ENCODE measurements at places on chromosomes 3 and 15. TPM values are rescaled to one million over a fixed set of nuclear protein-coding genes. Genes with fewer than 3 reads are reported as not detected.

The OIP5 gene
- 11.9 TPM for polyA plus RNA-seq

The DTX3L gene
- polyA plus RNA-seq: 2.3 TPM

The C3orf62 gene
- polyA plus RNA-seq: 1.8 TPM

The DPPA2 gene
- polyA plus RNA-seq: not detected

The ROPN1 gene
- polyA plus RNA-seq: not detected

The ZPLD1 gene
- not detected for polyA plus RNA-seq

The RASL12 gene
- not detected for polyA plus RNA-seq

The GHSR gene
- not detected for polyA plus RNA-seq

DNA sequence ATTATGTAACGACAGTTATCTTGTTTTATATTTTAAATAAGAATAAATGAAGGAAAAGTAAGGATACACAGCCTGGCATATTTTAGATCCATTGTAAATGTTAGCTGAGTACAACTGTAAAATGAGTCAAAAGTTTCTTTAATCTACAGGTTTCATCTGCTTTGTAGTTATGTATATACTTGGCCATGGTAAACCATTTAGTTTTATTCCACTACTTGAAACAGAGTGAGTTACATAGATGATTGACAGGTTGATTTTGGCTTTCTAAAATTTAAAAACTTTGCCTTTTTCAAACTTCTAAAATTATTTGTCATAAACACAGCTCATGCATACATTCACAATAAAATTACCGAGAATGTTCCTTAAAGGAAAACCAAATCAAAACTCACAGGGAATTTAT is 371.2 kb downstream of the ROBO1 start:
- DNase-seq: no peak

GRCh38 chr15:70033529-70034140 is 64.1 kb downstream of the TLE3 start:
- no peak for DNase-seq

DNA sequence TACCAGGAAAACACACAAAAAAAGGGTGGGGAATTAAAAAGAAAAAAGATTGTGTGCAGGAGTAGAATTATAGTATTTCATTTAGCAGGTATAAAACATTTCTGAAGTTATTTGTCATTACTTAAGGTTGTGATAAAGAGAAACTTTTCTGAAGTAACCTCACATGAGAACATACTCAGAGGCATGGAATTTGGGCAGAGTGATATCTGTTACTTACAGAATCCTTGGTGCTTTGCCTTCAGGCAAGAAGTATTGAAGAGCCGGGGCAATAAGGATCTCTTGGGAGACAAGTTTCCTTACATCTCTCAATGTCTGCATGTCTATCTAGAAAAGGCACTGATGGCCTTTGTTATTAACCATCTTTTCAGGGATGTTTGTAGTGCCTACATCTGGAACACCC is 179.7 kb upstream of the ROBO1 start:
- DNase-seq: no peak

GRCh38 chr3:168417016-168417415 is 321.3 kb upstream of the GOLIM4 start:
- no peak for DNase-seq

GRCh38 chr15:98025237-98025636 is 64.7 kb downstream of the ARRDC4 start:
- peak; percentile 93 for DNase-seq

DNA sequence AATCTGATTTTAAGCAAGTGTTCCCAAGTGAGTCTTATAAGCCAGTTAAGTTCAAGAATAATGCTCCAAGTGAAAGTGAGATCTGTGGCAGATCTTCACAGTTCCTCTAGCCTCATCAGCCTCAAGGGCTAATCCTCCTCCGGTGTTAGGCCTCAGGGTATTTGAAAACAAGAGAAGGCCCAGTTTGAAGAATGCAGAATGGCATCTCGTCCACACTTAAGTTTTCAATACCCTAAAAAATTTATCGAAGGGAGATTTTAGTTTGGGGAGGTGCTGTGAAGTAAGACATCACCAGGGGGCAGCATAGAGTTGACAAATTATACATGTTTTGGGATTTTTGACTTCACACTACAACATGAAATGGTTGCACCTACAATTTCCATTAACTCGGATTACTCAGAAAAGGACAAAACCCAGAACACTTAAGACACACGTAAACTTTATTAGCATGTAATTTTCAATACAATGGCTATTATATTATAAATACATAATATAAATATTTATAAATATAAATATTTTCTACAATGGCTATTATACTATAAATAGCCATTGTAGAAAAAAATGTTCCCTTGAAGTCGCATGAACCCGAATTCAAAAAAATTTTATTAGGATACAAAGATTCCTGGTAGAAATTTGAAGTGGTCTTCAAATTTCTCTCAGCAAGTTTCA is 2.3 kb upstream of the TMEM266 start:
- peak; percentile 49 for DNase-seq

DNA sequence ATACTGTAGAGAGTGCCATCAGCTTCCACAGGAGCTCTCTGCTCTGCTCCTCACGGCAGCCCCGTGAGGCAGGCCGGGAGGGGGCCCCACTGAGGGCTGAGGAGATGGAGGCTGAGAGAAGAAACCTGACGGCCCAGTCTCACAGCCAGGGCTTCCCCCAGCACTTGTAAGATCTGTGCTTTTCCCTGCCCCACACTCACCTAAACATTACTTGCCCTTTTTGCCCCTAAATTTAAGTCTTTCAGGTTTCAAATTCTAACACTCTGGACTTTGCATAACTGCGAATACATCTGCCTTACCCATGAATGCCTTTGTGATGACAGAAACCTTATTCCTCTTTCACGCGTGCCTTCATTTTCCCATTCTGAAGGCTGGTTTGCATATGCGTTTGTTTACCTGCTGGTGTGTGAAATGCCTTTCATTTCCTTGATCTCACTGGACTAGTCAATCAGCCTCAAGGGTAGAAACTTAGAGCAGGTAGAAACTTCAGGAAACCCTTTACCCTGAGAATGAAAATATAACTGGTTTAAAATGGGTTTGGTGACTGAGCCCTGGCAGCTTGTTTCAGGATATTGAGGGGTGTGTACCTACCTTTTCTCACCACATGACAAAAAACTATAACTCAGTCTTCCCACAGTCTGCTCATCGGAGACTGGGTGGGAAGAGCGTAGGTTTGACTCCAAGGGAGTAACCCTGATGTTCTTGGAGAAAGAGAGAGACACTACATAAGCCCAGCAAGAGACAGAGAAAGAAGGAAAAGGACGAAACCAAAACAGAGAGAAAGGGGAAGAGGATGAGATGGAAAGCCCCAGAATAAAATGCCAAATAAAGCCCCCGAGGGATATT is 20.1 kb downstream of the SLC12A8 start:
- no peak for DNase-seq

- no peak for DNase-seq
Measured at GRCh38 chr15:74043425-74044266, 38.7 kb downstream of the GOLGA6A start.

DNA sequence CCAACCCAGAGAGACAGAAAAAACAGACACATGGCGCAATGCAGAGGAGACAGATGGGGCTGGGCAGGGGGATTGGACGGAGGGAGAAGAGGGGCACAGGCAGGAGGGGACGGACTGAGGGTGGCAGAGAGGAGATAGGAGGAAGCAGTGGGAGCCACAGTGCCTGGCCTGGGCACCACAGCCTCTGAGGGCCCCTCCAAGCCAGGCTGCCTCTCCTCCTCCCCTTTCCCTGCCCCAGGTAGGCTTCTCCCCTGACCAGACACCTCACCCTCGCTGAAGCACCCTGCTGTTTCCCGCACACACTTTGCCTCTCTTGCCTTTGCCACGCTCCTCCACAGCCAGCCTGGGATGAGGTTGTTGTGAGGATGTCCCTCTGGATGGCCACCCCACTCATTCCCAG is 84.0 kb upstream of the PRR20G start:
- no peak for DNase-seq

GRCh38 chr3:169739067-169739466 is 25.8 kb downstream of the TERC start:
- DNase-seq: no peak

DNA sequence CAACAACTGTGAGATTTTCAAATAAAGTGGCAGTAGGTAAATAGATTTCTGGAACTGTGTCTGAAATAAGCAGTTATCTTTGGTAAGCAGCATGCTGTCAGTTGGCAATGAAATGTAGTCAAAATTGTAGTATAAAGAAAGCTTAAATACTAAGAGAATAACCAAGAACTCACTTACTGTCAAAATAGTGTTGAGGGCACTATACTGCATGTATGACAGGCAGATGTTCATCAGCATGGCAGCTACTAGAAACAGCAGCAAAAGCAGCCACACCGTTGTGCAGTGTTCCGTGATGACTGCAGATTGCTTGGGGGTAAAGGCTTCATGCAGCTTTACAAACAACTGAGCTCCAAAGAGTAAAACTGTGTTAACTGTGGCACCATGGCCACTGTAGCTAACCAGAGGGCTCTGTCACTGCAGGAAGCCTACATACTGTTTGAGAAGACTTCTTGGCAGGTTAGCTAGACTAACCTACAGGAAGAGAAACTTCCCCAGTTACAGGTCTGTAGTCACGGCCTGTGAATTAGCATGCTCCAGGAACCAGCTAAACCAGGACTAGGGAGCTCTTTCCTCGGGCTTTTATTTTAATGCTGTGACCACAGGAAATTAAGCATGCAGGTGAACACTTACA is 459.7 kb downstream of the TBL1XR1 start:
- DNase-seq: no peak

- no peak for DNase-seq
Measured at GRCh38 chr15:55574096-55574495, 14.0 kb downstream of the PYGO1 start.

- DNase-seq: no peak
Measured at GRCh38 chr3:35659768-35660167, 20.4 kb downstream of the ARPP21 start.

- DNase-seq: no peak
Measured at GRCh38 chr15:100937171-100937570, 18.0 kb downstream of the LRRK1 start.
